ENCODE measurements at places on chromosomes 6 and 20. TPM values are rescaled to one million over a fixed set of nuclear protein-coding genes. Genes with fewer than 3 reads are reported as not detected.
A peak's percentile ranks its signal among the peaks of the same experiment; 100 is the strongest.

Gene GHRH
- not detected for total RNA-seq

DNA sequence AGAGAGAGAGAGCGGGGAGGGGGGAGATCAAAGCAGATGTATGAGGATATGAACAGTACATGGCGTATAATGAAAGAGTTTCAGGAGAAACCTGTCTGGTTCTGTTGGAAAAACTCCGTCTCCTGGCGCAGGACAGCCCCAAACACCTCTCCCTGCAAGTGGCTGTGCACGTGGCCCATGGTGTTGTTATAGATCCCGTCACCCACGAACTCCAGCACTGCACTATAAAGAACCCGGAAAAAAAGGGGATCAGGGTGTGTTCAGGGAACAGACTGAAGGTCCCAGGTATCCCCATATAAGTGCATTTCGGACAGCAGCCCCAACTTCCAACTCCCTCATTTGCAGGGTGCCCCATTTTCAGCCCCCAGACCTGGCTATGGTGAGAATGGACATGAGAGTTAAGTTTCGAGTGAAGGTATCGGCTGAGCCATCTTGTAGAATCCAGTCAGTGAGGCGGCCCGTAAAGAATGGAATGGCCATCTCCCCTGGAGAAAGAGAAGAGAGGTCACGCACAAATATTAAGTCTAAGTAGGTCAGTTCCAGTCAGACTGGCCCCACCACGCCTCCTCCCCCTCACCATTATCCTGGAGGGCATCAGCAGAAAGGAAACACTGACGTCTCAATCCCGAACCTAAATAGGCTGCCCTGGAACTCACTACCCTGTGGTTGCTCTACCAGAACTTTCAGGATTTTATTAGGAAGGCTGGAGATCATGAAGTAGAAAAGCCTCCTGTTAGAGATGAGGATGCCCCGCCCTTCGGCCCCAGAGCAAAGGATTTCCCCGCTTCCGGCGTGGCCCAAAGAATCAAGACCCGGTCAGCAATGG, 1.3 kb downstream of the TAP1 start:
- H3K4me1 ChIP-seq = no peaks in the 10 kb centered on the region
- H3K36me3 ChIP-seq = no peaks in the 10 kb centered on the region
- H3K27me3 ChIP-seq = no peaks in the 10 kb centered on the region
- DNase-seq = no peak
- H3K4me3 ChIP-seq = peak overlapping the region; percentile 91
- peak overlapping the region; percentile 96 for H3K27ac ChIP-seq

DNA sequence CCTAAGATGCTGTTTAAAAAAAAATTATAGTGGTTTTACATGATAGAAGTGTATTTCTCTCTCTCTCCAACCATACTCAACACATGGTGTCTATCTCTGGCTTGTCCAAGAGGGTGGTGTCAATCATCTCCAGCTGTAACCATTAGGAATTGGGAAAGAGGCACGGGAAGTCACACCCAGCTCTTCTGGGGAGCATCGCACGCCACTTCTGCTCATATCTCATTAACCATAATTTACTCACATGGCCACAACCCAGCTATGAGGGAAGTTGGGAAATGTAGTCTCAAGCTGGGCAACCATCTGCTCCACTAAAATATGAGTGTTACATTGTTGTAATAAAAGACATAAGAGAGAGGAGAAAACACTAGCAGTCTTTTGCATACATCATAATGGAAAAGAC, 30.4 kb upstream of the TSHZ2 start:
- no peaks in the 10 kb centered on the region for H3K4me1 ChIP-seq
- H3K27ac ChIP-seq = no peak overlapping the region
- no peaks in the 10 kb centered on the region for H3K36me3 ChIP-seq
- DNase-seq = no peak
- no peaks in the 10 kb centered on the region for H3K27me3 ChIP-seq
- H3K4me3 ChIP-seq = no peak overlapping the region

DNA sequence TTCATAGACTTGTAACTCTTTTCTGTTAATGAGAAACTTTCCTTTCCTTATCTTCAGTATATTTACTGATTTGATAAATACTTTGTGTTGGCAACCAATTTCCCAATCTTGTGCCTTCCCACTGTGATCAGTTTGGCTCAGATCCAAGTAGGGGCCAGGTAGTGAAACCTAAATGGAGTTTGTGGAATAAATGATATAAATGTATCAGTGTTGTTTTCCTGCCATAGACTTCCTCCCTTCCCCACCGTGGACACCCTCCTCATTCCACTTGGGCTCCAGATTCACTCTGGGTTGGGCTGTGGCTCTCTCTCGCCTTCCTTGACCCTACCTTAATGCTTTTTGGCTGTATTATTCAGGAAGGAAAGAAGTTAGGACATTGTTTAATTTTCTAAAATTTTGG, 1.3 kb downstream of the ZKSCAN3 start:
- no peak for DNase-seq
- peak overlapping the region; percentile 70 for H3K4me3 ChIP-seq
- H3K4me1 ChIP-seq = no peaks in the 10 kb centered on the region
- no peaks in the 10 kb centered on the region for H3K36me3 ChIP-seq
- H3K27ac ChIP-seq = no peak overlapping the region

Gene KCNQ2
- not detected for total RNA-seq

DNA sequence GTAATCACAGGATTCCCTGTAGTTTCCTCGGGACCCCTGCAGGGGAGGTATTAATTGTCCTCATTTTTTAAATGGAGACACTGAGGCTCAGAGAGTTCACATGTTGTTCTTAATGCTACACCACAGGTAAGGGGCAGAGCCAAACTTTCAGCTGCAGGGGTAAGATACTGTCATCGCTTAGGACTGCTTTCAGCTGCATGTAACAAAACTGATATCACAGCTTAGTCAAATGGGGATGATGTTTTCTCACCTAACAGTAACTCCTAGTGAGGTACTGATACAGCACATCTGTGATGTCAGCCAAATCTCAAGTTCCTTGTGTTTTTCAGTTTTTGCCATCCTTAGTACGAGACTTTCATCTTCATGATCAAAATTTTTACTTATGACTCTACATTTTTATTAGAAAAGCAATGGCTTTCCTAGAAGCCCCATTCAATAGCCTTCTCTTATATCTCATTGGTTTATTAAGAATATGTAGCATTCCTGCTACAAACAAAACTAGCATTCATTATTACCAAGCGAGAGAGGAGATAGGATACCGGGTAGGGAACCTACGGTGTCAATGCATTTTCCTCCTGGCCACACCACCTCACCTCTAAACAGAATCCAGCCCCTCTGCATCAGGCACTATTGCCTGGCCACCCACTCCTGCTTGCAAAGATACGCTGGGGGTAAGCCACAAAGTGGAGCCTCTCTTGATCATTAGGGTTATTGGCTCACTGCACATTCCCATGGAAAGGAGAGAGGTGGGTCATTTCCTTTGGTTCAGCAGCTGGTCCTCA, 557.5 kb downstream of the CD83 start:
- no peak overlapping the region for H3K4me3 ChIP-seq
- H3K36me3 ChIP-seq = no peaks in the 10 kb centered on the region
- H3K27ac ChIP-seq = no peak overlapping the region
- no peak for DNase-seq
- no peaks in the 10 kb centered on the region for H3K4me1 ChIP-seq

GRCh38 chr20:10733122-10733521, 59.3 kb upstream of the JAG1 start:
- H3K4me3 ChIP-seq = no peak overlapping the region
- no peaks in the 10 kb centered on the region for H3K36me3 ChIP-seq
- no peaks in the 10 kb centered on the region for H3K4me1 ChIP-seq
- H3K27ac ChIP-seq = no peak overlapping the region
- H3K27me3 ChIP-seq = no peaks in the 10 kb centered on the region
- DNase-seq = no peak

- no peak overlapping the region for H3K27ac ChIP-seq
- H3K36me3 ChIP-seq = no peaks in the 10 kb centered on the region
- H3K4me3 ChIP-seq = no peak overlapping the region
- H3K4me1 ChIP-seq = no peaks in the 10 kb centered on the region
- no peak for DNase-seq
- no peaks in the 10 kb centered on the region for H3K27me3 ChIP-seq
These were observed 22.1 kb upstream of the CDKN1A start for GRCh38 chr6:36656441-36656840.

Gene TLDC2
- total RNA-seq = not detected

- DNase-seq = no peak
- H3K27me3 ChIP-seq = no peaks in the 10 kb centered on the region
- H3K36me3 ChIP-seq = no peaks in the 10 kb centered on the region
- no peaks in the 10 kb centered on the region for H3K4me1 ChIP-seq
These were observed 306.8 kb downstream of the LMBRD1 start for GRCh38 chr6:69489970-69490369.

- no peaks in the 10 kb centered on the region for H3K36me3 ChIP-seq
- no peaks in the 10 kb centered on the region for H3K27me3 ChIP-seq
- no peak overlapping the region for H3K4me3 ChIP-seq
- H3K27ac ChIP-seq = peak overlapping the region; percentile 45
- peak; percentile 76 for DNase-seq
These were observed 14.6 kb downstream of the TJAP1 start for GRCh38 chr6:43491750-43492661.

Gene PPP1R14C
- total RNA-seq = 3.3 TPM

Gene GTSF1L
- not detected for total RNA-seq

GRCh38 chr6:43389730-43390295, 20.4 kb upstream of the ZNF318 start:
- no peaks in the 10 kb centered on the region for H3K4me1 ChIP-seq
- no peaks in the 10 kb centered on the region for H3K27me3 ChIP-seq
- no peaks in the 10 kb centered on the region for H3K36me3 ChIP-seq
- DNase-seq = no peak

DNA sequence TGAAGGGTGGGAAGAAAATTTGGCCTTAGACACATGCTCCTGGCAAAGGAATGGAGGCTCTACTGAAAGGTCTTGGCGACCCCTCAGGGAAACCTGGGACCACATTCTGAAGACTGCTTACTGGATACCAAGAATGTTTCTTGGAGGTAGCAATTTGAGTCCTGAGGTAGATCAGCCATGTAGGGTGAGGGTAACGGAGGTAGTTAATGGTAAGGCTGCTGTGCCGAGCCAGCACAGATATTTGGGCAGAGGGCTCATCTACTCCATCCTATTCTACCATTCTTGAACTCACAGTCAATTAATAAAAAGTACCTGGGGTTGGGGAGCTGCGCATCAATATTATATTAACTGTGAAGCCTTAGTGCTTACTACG, 401 bp upstream of the PHF3 start:
- H3K36me3 ChIP-seq = no peaks in the 10 kb centered on the region
- H3K27ac ChIP-seq = peak overlapping the region; percentile 99
- no peak for DNase-seq
- H3K27me3 ChIP-seq = no peaks in the 10 kb centered on the region
- H3K4me1 ChIP-seq = peaks cover 7% of the 10 kb centered on the region
- peak overlapping the region; percentile 97 for H3K4me3 ChIP-seq

GRCh38 chr6:108699290-108700041, 138.7 kb downstream of the FOXO3 start:
- no peaks in the 10 kb centered on the region for H3K27me3 ChIP-seq
- DNase-seq = no peak

Gene CLIC5
- total RNA-seq = 4.9 TPM

DNA sequence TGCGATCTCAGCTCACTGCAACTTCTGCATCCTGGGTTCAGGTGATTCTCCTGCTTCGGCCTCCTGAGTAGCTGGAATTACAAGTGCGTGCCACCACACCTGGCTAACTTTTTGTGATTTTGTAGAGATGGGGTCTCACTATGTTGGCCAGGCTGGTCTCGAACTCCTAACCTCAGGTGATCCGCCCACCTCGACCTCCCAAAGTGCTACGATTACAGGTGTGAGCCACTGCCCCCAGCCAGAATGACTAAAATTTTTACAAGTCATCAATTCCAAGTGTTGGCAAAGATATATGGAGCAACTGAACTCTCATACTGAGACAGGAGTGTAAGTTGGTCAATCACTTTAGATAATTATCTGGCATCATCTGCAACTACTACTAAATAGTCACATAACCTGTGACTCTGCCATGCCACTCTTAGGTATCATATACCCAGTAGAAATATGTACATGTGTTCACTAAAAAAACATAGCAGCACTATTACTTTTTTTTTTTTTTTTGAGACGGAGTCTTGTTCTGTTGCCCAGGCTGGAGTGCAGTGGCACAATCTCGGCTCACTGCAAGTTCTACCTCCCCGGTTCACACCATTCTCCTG, 3.0 kb downstream of the EIF6 start:
- H3K4me1 ChIP-seq = peaks cover 9% of the 10 kb centered on the region
- H3K36me3 ChIP-seq = peaks cover 8% of the 10 kb centered on the region
- DNase-seq = no peak
- H3K4me3 ChIP-seq = no peak overlapping the region
- H3K27ac ChIP-seq = no peak overlapping the region

Gene PAX1
- total RNA-seq = not detected

Gene KCNB1
- 21.8 TPM for total RNA-seq

GRCh38 chr6:116289876-116290275, 10.1 kb upstream of the TSPYL1 start:
- no peak overlapping the region for H3K4me3 ChIP-seq
- H3K27ac ChIP-seq = no peak overlapping the region
- DNase-seq = no peak
- H3K36me3 ChIP-seq = no peaks in the 10 kb centered on the region
- H3K4me1 ChIP-seq = no peaks in the 10 kb centered on the region
- H3K27me3 ChIP-seq = no peaks in the 10 kb centered on the region

Gene BANF2
- total RNA-seq = not detected

Gene EYA2
- 19.2 TPM for total RNA-seq

DNA sequence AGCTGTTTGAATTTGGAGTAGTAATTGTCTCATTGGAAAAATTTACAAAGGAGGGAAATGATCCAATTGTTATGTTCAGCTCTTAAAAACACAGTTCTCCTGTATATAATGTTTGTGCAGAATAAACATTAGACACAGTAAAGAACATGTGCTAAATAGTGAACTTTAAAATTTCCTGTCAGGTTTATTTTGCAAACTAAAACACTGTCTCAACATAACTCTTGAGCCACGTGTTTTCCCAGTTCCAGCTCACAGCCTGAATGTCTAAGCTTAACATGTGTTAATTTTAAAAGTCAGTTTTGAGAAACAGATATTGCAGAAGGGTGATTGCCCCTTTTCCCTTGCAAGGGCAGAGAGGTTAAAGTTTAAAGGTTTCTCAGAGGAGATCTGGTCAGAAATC, 20.6 kb downstream of the EPHA7 start:
- no peak overlapping the region for H3K4me3 ChIP-seq
- no peaks in the 10 kb centered on the region for H3K36me3 ChIP-seq
- H3K27ac ChIP-seq = no peak overlapping the region
- no peaks in the 10 kb centered on the region for H3K4me1 ChIP-seq

DNA sequence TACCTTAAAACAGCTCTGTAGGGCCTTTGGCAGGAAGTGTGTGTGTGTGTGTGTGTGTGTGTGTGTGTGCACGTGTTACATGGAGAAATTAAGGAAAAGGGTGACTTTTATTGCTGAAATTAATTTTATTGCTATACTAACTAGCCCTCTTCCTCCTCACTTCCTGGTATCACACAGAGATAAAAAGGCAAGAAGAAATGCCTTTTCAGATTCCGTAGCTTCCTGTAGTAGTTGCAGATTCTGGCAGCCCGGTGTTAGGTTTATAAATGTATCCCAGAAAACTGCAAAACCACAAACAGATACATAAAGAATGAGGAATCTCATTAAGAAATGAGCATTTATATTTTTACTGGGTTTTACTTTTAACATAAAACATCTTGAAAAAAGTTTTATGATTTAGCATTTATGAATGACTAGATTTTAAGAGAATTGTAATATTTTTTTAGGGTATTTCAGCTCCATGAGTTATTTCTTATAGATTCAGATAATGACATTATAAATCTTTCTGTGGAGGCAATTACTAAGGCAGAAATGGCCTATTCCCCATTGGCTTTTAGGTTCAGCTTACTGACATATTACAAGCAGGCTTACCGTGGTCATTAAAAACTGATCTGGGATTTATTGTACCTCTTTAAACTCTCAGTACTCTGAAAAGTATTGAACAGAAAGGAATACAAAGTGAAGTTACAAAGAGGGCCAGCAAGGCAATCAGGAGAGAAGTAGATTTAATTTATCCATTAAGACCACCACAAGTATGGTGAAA, 249.1 kb upstream of the TSHZ2 start:
- no peak overlapping the region for H3K27ac ChIP-seq
- H3K27me3 ChIP-seq = no peaks in the 10 kb centered on the region
- DNase-seq = no peak
- H3K36me3 ChIP-seq = no peaks in the 10 kb centered on the region
- H3K4me3 ChIP-seq = no peak overlapping the region
